ENCODE measurements at places on chromosomes 1 and 21.

DNA sequence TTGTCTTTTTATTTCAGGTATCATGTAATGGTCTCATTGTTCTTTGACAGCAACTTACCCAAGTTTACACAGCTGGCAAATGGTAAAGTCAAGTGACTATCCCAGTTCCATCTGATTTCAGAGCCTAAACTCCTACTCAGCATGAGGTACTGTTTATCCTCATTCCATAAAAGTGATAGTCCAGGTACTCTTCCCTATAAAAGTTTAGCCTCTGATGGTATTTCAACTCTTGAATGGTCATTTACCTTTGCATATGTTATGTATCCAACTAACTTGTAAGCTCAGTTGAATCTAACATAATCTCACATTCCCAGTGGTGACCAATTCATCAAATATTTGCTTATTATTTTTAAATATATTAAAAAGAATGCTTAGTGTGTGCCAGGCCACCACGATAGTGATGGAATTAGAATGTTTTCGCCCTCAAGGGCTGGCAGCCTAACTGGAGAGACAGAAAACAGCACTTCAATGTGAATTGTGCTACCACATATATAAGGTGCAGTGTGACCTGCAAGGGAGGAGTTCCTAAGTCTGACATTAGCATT lies 307.1 kb downstream of the CTH start:
- no peak for DNase-seq

DNA sequence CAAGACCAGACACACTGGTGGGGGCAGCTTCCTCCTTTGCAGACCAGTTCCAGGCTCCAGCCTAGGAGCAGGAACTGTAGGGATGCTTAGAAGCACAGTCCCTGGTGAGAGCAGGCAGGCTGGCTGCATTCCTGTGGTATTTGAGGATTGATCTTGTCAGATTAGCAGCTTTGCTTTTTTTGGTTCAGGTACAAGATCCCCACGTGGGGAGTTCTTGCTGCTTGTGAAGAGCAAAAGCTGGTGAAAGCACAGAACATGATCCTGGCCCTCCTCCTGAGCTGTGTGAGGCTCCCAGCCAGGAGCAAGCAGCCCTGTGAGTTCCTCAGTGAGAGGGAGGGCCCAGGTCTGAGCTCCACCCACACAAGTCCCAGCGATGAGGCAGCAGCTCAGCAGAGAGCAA lies 75.3 kb upstream of the ARTN start:
- DNase-seq, result peak; percentile 62

DNA sequence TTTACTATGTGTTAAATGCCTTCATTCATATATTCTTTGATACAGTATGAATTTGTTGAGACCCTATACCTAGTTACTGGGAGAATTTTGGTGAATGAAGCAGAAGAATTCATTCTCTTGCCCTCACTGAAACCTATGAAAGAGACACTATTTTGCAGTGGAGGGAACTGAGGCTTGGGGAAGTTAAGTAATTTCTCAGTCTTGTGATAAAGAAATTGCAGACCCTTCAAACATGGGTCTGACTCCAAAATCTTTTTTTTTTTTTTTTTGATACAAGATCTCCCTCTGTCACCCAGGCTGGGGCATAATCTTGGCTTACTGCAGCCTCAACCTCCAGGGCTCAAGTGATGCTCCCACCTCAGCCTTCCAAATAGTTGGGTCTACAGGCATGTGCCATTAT lies 132.1 kb downstream of the DNM3 start:
- no peak for DNase-seq

GRCh38 chr1:71307451-71307850 lies 226.6 kb upstream of the ZRANB2 start:
- peak; percentile 23 for DNase-seq

GRCh38 chr1:227885648-227886502 lies 61.9 kb downstream of the WNT9A start:
- DNase-seq, result no peak

- no peak for DNase-seq
Measured at GRCh38 chr1:59139396-59139795, 157.5 kb upstream of the FGGY start.

GRCh38 chr1:234572966-234573365 lies 37.0 kb downstream of the IRF2BP2 start:
- DNase-seq, result no peak

GRCh38 chr1:17183388-17184160 lies 21.4 kb upstream of the PADI1 start:
- no peak for DNase-seq

DNA sequence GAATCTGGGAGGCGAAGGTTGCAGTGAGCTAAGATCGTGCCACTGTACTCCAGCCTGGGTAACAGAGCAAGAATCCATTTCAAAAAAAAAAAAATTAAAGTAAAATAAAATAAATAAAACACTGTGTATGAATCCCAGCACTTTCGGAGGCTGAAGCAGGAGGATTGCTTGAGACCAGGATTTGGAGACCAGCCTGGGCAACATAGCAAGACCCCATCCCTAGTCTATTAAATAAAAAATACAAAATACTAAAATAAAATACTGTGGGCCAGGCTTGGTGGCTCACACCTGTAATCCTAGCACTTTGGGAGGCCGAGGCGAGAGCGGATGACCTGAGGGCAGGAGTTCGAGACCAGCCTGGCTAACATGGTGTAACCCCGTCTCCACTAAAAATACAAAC lies 4.2 kb upstream of the BNIPL start:
- DNase-seq, result no peak

GRCh38 chr1:50971748-50972305 lies 1.8 kb downstream of the CDKN2C start:
- DNase-seq, result peak; percentile 20

- DNase-seq, result no peak
Measured at GRCh38 chr1:159783724-159784123, 3.0 kb downstream of the DUSP23 start.

GRCh38 chr21:27505516-27505915 lies 538.6 kb upstream of the ADAMTS5 start:
- DNase-seq, result no peak

DNA sequence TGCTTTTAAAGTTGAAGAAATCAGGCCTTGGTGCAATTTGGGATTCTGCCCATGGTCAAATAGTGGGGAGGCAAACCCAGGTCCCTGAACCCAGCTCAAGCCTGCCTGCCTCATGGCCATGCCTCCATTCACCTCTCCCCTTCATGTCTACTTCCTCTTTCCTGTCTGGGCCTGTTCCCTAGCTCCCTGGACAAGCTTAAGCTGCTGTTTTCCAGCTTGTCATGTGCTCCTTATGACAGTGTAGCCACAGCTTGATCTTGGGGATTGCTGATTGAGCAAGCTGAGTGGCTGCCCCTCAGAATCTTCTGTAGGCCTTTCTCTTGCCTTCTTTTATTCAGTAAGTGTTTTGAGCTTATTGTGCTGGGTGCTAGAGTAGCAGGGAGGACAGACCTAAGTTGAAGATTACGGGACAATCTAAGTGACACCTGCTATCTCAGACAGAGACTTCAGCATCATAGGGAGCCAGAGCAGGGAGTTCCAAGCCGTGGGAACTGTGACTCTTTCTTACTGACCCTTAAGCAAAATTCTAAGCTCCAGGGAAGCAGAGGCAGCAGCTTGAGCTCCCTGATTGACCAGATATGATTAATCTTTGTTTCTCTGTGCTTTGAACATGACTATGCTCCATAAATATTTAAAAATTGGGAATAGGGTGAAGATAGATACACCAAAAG lies 520 bp upstream of the MR1 start:
- no peak for DNase-seq
